HFFc6 (cell line): ENCODE measurements at places on chromosomes 12 and 14.
A peak's percentile ranks its signal among the peaks of the same experiment; 100 is the strongest.

- no peaks in the 10 kb centered on the region for H3K36me3 ChIP-seq
- H3K4me1 ChIP-seq, result no peaks in the 10 kb centered on the region
- H3K27me3 ChIP-seq, result no peaks in the 10 kb centered on the region; the same call in 1 of the 2 replicates
- no peak for DNase-seq
- H3K27ac ChIP-seq, result no peak overlapping the region
These were observed 127.1 kb downstream of the SUDS3 start for GRCh38 chr12:118503476-118503875.

DNA sequence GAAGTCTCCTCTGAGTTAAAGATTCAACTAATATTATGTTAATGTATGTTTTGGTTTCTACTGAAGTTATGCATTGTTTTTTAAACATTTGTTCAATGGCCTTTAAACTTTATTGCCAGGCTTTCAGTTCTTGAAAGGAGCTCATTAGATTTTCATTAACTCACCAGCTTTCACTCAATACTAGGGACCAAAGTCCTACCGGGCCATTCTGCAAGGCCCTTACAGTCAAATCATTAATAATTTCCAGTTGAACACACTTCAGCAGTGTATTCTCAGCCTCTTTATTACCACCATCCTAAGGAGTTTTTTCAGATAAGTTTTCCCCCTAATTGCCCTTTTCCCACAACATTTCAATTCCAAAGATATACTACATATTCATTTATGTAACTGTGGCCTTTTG lies 409.2 kb downstream of the DIO2 start:
- H3K27me3 ChIP-seq, result no peaks in the 10 kb centered on the region
- H3K27ac ChIP-seq, result no peak overlapping the region
- no peaks in the 10 kb centered on the region for H3K36me3 ChIP-seq
- DNase-seq, result no peak
- no peak overlapping the region for H3K4me3 ChIP-seq

DNA sequence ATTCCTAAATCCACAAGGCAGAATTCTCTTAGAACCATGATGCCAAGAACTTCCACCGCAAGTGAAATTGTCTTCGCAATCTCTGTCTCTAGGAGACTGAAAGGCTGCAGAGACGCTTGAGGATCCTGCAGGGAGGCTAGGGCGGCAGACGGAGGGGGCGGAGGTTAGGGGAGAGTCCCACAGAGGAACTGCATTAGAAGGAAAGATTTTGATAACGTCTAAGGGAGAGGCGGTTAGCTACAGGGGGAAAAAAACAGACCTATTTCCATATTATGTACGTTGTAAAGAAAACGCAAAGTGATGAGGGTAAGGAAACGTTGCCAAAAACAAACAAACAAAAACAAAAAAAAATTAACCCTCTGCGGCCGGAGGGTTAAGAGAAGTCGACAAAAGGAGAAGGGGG lies 595 bp downstream of the KLHL28 start:
- no peak overlapping the region for H3K27ac ChIP-seq
- H3K36me3 ChIP-seq, result no peaks in the 10 kb centered on the region
- DNase-seq, result peak; percentile 33
- peaks cover 43% of the 10 kb centered on the region for H3K4me1 ChIP-seq

GRCh38 chr14:63155511-63156185 lies 48.6 kb upstream of the RHOJ start:
- no peaks in the 10 kb centered on the region for H3K36me3 ChIP-seq
- H3K4me1 ChIP-seq, result peaks cover 6% of the 10 kb centered on the region; the same call in 1 of the 2 replicates
- DNase-seq, result no peak
- H3K4me3 ChIP-seq, result no peak overlapping the region
- peaks cover 2% of the 10 kb centered on the region; the same call in 1 of the 2 replicates for H3K27me3 ChIP-seq
- no peak overlapping the region for H3K27ac ChIP-seq

DNA sequence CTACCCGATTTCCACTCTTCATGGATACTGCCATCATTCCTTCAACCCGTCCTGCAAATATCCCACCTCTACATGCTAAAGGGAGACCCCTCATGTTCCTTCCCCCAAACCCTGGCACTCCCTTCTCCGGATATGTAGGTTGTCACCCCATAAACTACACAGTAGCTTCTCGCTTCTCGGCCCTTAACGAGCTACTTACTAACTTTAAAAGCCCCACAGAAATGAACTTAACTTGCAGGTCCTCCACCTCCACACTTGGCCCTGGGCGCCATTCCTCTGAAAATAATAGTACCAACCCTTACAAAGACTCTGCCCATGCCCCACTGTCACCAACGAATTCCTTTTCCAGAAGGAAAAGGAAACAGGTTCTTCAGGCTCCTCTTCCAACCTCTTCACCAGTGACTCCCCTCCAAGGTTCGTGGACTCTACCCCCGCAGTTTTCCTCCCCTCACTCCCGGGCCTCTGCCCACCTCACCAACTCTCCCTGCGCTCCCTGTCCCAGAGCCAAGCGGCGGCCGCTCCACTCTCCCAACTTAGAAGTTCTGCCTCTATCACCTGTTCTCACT lies 1.2 kb downstream of the SPPL3 start:
- H3K4me3 ChIP-seq, result peak overlapping the region; percentile 99
- H3K36me3 ChIP-seq, result peaks cover 9% of the 10 kb centered on the region; the same call in 1 of the 2 replicates
- peak overlapping the region; percentile 81 for H3K27ac ChIP-seq

DNA sequence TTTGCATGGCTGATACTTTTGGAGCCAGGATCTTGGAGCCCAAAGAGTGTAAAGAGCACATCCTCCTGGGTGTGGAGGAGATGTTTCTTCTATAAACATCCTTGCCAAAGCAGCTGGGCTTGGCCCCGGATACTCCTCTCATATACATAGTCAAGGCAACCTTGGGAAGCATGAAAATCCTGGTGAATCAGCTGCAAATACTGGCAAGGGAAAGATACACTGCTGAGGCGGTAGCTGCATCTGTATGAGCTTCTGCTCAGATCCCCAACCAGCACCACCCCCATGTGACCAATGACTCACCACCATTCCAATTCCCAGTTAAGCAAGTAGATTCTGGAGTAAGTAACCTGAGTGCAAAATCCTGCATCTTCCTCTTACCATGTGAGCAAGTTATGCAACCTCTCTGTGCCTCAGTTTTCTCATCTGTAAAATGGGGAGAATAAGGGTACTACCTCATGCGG lies 567.4 kb downstream of the MED13L start:
- H3K4me3 ChIP-seq, result no peak overlapping the region
- peak overlapping the region; percentile 39; the same call in 1 of the 2 replicates for H3K27ac ChIP-seq
- no peaks in the 10 kb centered on the region for H3K36me3 ChIP-seq
- peaks cover 10% of the 10 kb centered on the region for H3K4me1 ChIP-seq
- peaks cover 4% of the 10 kb centered on the region; the same call in 1 of the 2 replicates for H3K27me3 ChIP-seq

GRCh38 chr12:42689699-42690098 lies 100.2 kb upstream of the PRICKLE1 start:
- H3K36me3 ChIP-seq, result no peaks in the 10 kb centered on the region
- no peak overlapping the region for H3K4me3 ChIP-seq
- DNase-seq, result no peak
- no peak overlapping the region for H3K27ac ChIP-seq

- peak; percentile 10 for DNase-seq
- H3K27ac ChIP-seq, result peak overlapping the region; percentile 100
- peaks cover 43% of the 10 kb centered on the region for H3K4me1 ChIP-seq
- peak overlapping the region; percentile 95 for H3K4me3 ChIP-seq
These were observed 490 bp downstream of the PRORP start for GRCh38 chr14:35122696-35123387.

DNA sequence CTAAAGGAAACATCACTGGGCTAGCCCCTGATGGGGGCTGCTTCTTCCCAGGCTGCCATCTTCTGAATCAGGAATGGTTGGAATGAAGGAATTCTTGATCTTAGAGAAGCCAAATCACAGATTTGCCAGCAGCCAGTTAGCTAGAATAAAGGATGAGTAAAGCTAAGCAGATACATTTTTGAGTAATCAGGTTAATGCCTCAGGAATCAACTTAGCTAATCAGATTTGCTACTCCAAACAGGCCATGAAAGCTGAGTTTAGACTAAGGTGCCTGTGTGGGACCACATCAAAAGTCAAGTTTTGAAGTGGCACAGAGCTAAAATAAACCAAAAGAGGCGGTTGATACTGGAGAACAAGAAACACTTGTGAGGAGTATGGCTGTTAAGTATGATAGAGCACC lies 28.8 kb upstream of the LMO3 start:
- H3K27ac ChIP-seq, result no peak overlapping the region
- DNase-seq, result no peak
- H3K27me3 ChIP-seq, result no peaks in the 10 kb centered on the region; the same call in 1 of the 2 replicates
- H3K4me3 ChIP-seq, result no peak overlapping the region
- H3K36me3 ChIP-seq, result no peaks in the 10 kb centered on the region

GRCh38 chr14:103160321-103161053 lies 37.2 kb downstream of the TNFAIP2 start:
- no peak overlapping the region for H3K27ac ChIP-seq
- no peak overlapping the region for H3K4me3 ChIP-seq
- no peaks in the 10 kb centered on the region for H3K36me3 ChIP-seq
- H3K4me1 ChIP-seq, result no peaks in the 10 kb centered on the region
- peaks cover 59% of the 10 kb centered on the region for H3K27me3 ChIP-seq
- no peak for DNase-seq

DNA sequence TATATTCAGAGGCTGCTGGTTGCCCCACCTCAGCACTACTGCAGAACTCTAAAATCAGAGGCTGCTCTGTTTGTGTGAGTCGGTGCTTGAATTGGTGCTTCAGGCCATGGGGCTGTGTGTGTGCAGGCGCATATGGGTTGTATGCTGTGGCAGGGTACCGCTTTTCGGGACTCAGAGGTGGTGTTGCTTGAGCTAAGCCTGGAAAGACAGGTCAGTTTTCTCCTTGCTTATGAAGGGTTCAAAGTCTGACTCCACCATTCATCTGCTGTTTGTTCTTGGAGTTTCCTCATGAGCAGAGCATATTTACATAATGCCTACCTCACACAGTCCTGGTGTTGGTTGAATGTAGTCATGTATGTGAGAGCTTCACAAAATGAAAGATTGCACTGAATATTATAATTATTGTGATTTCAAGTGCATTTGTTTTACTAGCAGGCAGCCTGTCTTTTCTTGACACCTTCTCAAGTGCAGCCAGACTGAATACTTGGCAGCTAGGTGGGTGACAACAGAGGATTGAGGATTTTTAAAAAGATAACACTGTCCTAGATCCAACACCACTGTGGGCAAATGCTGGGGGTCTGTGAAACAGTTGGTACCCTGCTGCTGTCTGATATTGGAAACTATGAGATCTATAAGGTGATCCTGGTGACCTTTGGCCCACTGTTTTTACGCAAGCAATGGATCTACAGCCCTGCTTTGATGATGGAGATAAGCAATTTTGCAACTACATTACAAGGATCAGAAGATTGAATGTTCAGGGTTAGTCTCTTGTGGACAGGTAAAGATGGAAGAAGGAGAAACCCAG lies 1.0 kb upstream of the ANG start:
- no peaks in the 10 kb centered on the region for H3K36me3 ChIP-seq
- DNase-seq, result no peak

DNA sequence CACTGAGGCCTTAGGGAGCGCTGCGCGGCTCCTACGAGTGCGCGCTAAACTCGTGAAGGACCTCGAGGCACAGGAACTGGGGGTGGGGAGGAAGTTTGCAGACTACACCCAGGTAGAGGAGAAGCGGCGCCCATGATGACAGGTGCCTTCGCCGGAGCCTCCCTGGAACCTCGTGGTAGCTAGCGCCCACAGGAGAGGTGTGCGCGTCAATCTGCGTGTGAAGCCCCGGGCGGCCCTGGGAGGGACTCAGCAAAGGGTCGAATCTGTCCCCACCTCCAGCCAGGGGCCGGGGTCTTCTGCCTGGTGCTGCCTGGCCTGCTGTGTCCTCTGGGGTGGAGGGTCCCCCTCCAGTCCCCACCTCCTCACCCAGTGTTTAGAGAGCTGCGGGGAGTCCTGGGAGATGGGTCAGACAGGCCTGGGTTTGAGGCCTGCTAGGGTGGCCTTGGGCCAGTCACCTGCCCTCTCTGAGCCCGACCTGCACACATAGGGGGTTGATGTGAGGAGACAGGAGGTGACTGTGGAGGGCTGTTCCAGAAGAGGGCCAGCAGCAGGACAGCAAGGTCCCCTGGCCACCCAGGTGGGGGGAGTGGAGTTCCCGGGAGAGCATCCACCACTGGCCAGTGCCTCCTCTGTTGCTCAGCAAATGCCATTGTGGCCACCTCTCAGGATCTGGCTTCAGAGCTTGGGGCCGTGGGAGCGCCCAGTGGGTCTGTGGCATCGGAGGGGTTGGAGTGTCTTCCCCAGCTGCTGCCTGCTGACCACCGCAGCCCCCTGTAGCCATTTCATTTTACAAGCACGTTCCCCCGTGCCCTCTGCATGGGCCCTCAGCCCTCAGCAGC lies 20.2 kb upstream of the KIF26A start:
- DNase-seq, result no peak
- no peak overlapping the region for H3K27ac ChIP-seq
- H3K4me3 ChIP-seq, result no peak overlapping the region
- H3K36me3 ChIP-seq, result no peaks in the 10 kb centered on the region
- H3K4me1 ChIP-seq, result no peaks in the 10 kb centered on the region
